ENCODE measurements at places on chromosomes 12 and 14.

DNA sequence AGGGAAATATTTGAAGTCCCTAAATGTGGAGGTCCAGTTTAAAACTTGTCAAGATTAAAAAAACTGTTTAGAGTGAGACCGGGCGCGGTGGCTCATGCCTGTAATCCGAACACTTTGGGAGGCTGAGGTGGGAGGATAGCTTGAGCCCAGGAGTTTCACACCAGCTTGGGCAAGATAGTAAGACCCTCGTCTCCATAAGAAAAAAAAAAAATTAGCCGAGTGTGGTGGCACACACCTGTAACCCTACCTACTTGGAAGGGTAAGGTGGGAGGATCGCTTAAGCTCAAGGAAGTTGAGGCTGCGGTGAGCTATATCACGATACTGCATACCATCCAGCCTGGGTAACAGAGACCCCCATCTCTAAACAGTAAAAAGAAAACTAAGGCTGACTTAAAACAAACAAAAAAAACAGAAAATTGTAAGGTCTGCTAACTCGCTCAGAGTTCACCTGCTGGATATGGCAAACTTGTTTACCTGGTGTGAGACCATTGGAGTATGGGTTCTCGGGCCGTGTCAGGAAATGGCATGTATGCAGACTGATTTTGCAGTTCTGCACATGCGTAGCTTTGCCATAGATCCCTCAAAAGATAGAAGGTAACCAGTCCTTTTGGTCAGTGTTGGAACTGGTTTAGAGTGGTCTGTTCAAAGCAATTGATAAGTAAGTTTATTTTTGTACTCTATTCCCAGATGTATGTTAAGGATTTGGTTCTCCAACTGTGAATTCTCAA, 2.1 kb downstream of the RNF10 start:
- peak overlapping the region; percentile 94 for H3K27ac ChIP-seq
- no peaks in the 10 kb centered on the region for H3K36me3 ChIP-seq
- peak; percentile 50 for DNase-seq
- no peaks in the 10 kb centered on the region for H3K27me3 ChIP-seq

DNA sequence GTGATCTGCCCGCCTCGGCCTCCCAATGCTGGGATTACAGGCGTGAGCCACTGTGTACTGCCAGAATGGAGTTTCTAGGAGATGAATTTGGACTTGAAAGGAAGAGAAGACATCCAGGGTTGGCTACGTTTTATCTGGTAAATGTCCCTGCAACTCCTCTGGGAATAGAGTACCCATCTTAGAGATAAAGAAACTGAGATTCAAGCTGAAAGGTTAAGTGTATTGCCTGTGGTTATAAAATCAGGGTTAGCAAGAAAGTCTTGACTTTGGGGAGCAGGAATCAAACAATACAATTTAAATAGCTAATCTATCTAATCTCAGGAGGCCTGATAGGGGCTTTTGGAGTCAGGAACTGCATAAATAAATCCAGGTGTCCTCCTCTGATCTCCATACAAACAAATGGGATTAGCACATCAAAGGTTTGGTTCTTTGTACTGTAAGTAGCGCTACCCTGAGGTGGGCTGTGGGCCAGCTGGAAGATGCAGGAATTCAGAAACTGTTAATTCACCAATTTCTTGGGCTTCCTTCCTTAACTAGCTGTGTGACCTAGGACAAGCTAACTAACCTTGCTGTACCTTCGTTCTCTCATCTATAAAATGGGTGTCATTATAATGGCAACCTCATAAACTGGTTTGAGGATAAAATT, 45.1 kb downstream of the TBX3 start:
- H3K27ac ChIP-seq, result no peak overlapping the region
- H3K27me3 ChIP-seq, result no peaks in the 10 kb centered on the region
- no peak overlapping the region for H3K4me3 ChIP-seq
- H3K4me1 ChIP-seq, result no peaks in the 10 kb centered on the region

- H3K4me1 ChIP-seq, result peaks cover 24% of the 10 kb centered on the region
- no peaks in the 10 kb centered on the region for H3K36me3 ChIP-seq
- H3K27me3 ChIP-seq, result no peaks in the 10 kb centered on the region
- H3K4me3 ChIP-seq, result peak within 1 kb of the TSS; percentile 27
- peak; percentile 98 for DNase-seq
- peak within 1 kb of the TSS; percentile 88 for H3K27ac ChIP-seq
Measured at GRCh38 chr12:57430931-57431566, at the start of gene R3HDM2. TSS of gene R3HDM2 (minus strand) at chr12:57431043. CDS start at chr12:57310428, 120,615 bp downstream.

GRCh38 chr12:113334786-113335539, at the start of gene SLC8B1:
TSS of gene SLC8B1 (minus strand) at chr12:113335109. CDS start at chr12:113332878, 2,231 bp downstream.
- peak; percentile 91 for DNase-seq
- H3K36me3 ChIP-seq, result peaks cover 2% of the 10 kb centered on the region
- H3K4me3 ChIP-seq, result peak within 1 kb of the TSS; percentile 55
- no peaks in the 10 kb centered on the region for H3K27me3 ChIP-seq
- H3K27ac ChIP-seq, result peak within 1 kb of the TSS; percentile 83

GRCh38 chr12:102080842-102081241, 19.1 kb upstream of the WASHC3 start:
- no peak overlapping the region for H3K27ac ChIP-seq
- H3K4me1 ChIP-seq, result no peaks in the 10 kb centered on the region
- H3K4me3 ChIP-seq, result no peak overlapping the region
- no peaks in the 10 kb centered on the region for H3K27me3 ChIP-seq
- DNase-seq, result no peak

DNA sequence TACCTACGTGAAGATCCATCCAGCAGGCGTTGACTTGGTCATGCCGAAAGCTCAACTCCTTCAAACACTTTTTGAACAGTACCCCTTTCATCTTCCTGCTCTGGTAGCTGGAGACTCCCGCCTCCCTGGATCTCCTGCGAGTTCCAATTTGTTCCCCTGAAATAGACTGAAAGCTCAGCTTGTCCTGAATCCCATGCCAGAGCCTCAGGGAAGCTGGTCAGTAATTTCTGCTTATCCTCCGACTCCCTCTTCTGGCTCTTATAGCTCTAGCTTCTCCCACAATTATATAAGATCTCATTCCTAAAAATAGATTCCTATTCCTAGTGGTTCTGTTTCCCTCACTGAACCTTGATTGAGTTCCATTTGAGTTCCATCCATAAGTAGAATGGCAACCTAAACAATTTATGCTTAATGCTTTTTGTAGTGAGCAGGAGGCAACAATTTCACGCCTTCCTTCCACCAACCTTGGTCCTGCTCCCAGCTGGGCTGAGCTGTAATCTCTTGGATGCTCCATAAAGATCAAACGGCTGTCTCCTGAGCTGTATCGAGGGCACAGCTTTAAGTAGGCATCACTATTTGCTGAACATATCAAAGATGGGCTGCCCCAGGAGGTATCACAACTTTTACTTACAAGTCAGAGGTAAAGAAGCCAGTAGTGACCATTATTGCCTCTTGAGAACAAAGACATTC, 8.0 kb upstream of the TMEM132C start:
- no peaks in the 10 kb centered on the region for H3K27me3 ChIP-seq
- no peaks in the 10 kb centered on the region for H3K4me1 ChIP-seq
- no peak for DNase-seq
- no peak overlapping the region for H3K27ac ChIP-seq
- no peak overlapping the region for H3K4me3 ChIP-seq

DNA sequence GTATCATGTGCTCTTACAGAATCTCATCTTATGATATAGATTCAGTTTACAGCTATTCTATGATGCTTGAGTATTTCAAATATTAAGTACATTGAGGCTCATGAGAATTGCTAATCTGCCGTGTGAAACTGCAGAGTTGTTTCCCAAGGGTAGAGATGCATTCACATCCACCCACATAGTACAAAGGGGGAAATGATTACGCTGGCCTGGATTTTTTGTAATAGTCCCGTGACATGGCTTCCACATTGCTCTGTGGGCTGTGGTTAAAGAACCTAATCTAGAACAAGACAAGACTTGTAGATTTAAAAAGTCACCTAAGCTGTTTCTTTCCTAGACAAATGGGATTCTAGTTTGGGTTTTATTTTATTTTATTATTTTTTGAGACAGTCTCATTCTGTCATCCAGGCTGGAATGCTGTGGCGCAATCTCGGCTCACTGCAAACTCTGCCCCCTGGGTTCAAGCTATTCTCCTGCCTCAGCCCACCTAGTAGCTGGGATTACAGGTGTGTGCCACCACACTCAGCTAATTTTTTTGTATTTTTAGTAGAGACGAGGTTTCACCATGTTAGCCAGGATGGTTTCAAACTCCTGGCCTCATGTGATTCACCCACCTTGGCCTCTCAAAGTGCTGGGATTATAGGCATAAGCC, 13.0 kb upstream of the RIOX1 start:
- no peak overlapping the region for H3K4me3 ChIP-seq
- H3K27ac ChIP-seq, result no peak overlapping the region
- DNase-seq, result no peak
- H3K27me3 ChIP-seq, result no peaks in the 10 kb centered on the region

DNA sequence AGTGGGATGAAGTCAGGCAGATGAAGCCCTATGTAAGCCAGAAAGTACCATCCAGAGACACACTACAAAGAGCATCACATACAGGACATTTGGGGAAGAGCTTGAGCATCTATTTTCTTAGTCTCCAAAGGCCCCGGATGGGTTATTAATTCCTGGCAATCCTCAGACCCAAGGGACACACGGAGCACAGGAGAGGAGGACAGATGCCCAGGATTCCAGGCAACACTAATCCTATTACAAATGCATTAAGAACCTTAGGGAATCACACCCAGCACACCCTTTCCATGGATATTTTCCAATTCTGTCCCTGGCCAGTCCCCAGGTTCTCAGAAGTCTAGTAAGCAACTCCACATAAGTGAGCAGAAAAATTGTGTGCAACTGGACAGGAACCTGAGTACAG, 65.9 kb downstream of the CMKLR1 start:
- no peaks in the 10 kb centered on the region for H3K27me3 ChIP-seq
- no peak overlapping the region for H3K27ac ChIP-seq
- no peak for DNase-seq
- no peak overlapping the region for H3K4me3 ChIP-seq
- H3K36me3 ChIP-seq, result no peaks in the 10 kb centered on the region
- no peaks in the 10 kb centered on the region for H3K4me1 ChIP-seq
